Activated T-cell treated with anti-CD3 and anti-CD28 coated beads, Interleukin-2, amount 50 U/mL, for 72 hours (primary cell): ENCODE measurements at places on chromosomes 11 and 22. TPM values are rescaled to one million over a fixed set of nuclear protein-coding genes. Genes with fewer than 3 reads are reported as not detected.

ZDHHC8 gene
- 41.6 TPM for total RNA-seq

OR2AG1 gene
- not detected for total RNA-seq

RAB39A gene
- not detected for total RNA-seq

DERL3 gene
- 2.6 TPM for total RNA-seq

GSTP1 gene
- 215 TPM for total RNA-seq

HOATZ gene
- total RNA-seq: not detected

OR2D3 gene
- total RNA-seq: not detected

BLID gene
- not detected for total RNA-seq

FGF3 gene
- not detected for total RNA-seq

WNT11 gene
- 0.12 TPM for total RNA-seq

TMEM86A gene
- total RNA-seq: 1.8 TPM

GGTLC2 gene
- not detected for total RNA-seq

PHLDA2 gene
- 12.3 TPM for total RNA-seq

KRTAP5-6 gene
- total RNA-seq: not detected

OR2AG2 gene
- total RNA-seq: not detected

TXNRD2 gene
- total RNA-seq: 23.4 TPM

CHRM1 gene
- not detected for total RNA-seq

APOBEC3H gene
- 24.4 TPM for total RNA-seq

PPFIBP2 gene
- total RNA-seq: 30.6 TPM

LGR4 gene
- total RNA-seq: 0.30 TPM

UPK3A gene
- total RNA-seq: not detected

HEPN1 gene
- not detected for total RNA-seq

RAG2 gene
- not detected for total RNA-seq

SLC25A18 gene
- not detected for total RNA-seq

CNGA4 gene
- total RNA-seq: 0.29 TPM

NCAPH2 gene
- total RNA-seq: 141 TPM

OR56A1 gene
- not detected for total RNA-seq

ACTN3 gene
- 0.32 TPM for total RNA-seq

TBRG1 gene
- 50.8 TPM for total RNA-seq

TCN2 gene
- total RNA-seq: 1.3 TPM

KIAA1671 gene
- 6.6 TPM for total RNA-seq

TNNT3 gene
- total RNA-seq: 15.5 TPM
